SW 1271 (cell line): ENCODE measurements at places on chromosomes 3 and 15.

GRCh38 chr3:123525433-123525832 is 59.4 kb downstream of the HACD2 start:
- no peak for DNase-seq

DNA sequence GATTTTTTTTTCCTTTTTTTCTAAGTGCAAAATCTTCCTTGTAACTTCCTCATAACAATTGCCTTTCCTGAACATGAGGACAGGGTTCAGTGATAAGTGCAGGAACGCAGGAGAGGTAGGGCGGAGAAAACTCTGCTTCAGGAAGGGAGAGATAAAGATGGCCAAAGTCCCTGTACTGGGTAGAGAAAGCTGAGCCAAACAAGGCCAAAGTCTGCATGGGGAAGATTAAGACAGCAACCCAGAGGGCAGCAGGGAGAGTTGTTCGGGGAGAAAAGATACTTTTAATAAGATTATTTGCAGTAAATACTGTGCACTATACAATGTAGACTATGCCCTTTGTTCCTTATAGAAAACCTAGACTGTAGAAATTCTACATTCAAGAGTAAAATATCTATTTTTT is 55.4 kb upstream of the LRRFIP2 start:
- no peak for DNase-seq

GRCh38 chr15:40354408-40355171 is 3.4 kb upstream of the DISP2 start:
- DNase-seq, result no peak

- DNase-seq, result no peak
Observed at GRCh38 chr3:136731274-136731884, 20.8 kb downstream of the STAG1 start.
